ENCODE measurements at places on chromosomes 3 and 15. TPM values are rescaled to one million over a fixed set of nuclear protein-coding genes. Genes with fewer than 3 reads are reported as not detected.
A peak's percentile ranks its signal among the peaks of the same experiment; 100 is the strongest.

DNA sequence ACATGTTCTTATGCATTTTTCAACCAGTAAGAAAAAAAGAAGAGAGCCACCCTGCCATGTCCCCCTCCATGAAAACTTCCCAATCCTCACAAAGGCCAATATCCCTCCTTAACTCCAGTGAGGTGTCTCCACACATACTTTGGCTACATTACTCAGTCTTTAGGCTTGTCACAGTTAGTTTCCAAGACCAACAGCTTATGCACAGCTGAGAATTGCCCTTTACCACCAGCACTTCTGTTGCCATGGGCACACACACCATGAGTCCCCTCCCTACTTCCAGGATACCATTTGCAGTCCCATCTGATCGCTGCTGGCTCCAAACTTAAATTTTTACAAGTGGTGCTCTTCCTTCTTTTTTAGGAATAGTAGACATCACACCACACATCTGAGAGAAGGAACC lies 150.3 kb upstream of the STRIT1 start:
- DNase-seq, result no peak

- no peak for DNase-seq
These were observed 24.0 kb downstream of the FLNB start for GRCh38 chr3:58032186-58032585.

- peak; percentile 22 for DNase-seq
These were observed 830 bp downstream of the MAP2K5 start for GRCh38 chr15:67543348-67543718.

DNA sequence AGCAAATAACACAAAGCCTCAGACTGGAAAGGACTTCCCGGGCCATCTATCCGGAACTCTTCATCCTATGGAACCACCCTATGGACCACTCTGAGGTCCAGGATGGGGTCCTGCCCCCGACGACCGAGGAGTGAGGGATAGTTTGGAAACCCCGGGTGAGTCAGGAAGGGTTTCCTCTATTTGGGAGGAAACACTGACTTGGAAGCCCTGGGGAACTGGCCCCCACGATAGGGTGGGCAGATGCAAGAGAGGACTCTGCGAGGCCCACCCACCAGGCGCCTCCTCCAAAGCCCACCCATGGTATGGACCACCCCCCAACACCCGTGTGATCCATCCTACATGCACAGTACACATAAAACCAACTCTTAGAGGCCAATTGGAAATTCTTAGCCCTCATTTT lies 69.4 kb downstream of the CPN2 start:
- DNase-seq, result no peak

GRCh38 chr15:58628206-58628947 lies 121.1 kb downstream of the ADAM10 start:
- no peak for DNase-seq

DNA sequence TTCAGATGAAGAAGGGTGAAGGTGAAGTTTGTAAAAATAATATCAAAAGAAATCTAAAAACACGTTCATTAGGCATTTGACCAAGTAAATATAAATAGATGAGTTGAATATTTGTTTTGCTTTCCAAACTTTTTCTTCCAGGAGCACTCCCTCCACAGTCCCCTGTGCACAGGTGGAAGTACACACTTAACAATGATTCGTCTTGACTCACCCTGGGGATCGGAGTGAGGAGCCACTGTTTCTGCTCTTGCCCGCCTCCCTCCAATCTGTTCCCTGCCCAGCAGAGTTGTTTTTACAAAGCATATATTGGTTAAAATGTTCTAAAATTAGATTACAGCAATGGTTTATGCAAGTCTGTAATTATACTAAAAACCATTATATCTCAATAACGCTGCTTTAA lies 175.1 kb downstream of the PTPRG start:
- DNase-seq, result no peak

- no peak for DNase-seq
These were observed 94.0 kb downstream of the OCA2 start for GRCh38 chr15:28005004-28005527.

GRCh38 chr3:105355408-105356061 lies 11.2 kb upstream of the ALCAM start:
- no peak for DNase-seq

DNA sequence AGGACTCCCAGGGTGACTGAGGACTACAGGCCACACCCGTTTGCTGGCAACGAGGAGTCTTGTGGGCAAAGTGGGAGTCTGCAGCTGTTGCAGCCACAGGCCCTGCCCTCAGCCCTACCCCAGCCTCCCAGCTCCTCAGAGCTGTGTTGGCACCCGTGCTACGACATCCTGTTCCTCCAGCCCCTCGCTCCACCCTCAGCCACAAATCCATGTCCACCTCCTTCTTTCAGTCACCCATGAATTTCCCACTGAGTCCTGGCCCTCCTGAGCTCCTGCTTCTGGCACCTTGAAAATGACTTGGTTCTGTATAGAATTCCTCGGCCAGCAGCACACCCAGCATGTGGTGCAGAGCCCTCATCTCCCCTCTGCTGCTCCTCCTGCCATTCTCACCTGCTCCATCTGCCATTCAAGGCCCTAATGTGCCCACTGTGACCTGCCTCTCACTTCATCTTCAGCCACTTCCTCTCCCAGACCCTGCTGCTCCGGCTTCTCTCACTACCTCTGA lies 20.9 kb upstream of the VILL start:
- no peak for DNase-seq

DNA sequence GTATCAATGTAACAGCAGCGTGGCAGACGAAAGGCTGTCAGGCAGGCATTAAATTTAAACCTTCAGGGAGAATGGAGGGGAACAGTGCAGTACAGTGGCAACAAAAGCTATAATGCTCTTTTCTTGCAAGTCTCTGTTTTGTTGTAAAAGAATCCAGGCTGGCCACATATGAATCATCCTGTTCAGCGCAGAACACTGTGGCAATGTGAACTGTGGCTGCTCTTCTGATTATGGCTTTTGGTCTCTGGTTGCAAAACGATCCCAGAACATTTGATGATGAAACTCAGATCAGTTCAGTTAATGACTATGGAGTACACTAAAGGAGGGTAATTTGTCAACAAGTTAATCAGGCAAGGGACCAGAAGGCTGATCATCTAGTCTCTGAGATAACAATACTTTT lies 219.7 kb upstream of the SGO1 start:
- DNase-seq, result no peak

PRR23E gene
- total RNA-seq, result not detected

IRAK2 gene
- total RNA-seq, result 16.7 TPM

ATP10A gene
- total RNA-seq, result 0.27 TPM

C2CD4A gene
- 2.3 TPM for total RNA-seq

KCNMB2 gene
- not detected for total RNA-seq

SST gene
- total RNA-seq, result not detected

Measured in psoas muscle (tissue), 8 donors.